ENCODE measurements at places on chromosomes 2 and 18. TPM values are rescaled to one million over a fixed set of nuclear protein-coding genes. Genes with fewer than 3 reads are reported as not detected.

GRCh38 chr2:9300829-9301453, 94.3 kb downstream of the ASAP2 start:
- DNase-seq: peak; percentile 78

Gene TMEM169
- 0.48 TPM for total RNA-seq

GRCh38 chr2:33617401-33617800, 18.3 kb upstream of the FAM98A start:
- no peak for DNase-seq

- DNase-seq: no peak
Observed at GRCh38 chr2:108128249-108128648, 111.5 kb upstream of the SULT1C3 start.

GRCh38 chr2:36539631-36540030, 58.3 kb downstream of the FEZ2 start:
- DNase-seq: no peak

Data from umbilical cord (tissue), 2 donors.